RWPE2 (cell line): ENCODE measurements at places on chromosomes 2 and 18.

GRCh38 chr2:137521653-137522619 is 442.3 kb upstream of the HNMT start:
- no peak for DNase-seq

DNA sequence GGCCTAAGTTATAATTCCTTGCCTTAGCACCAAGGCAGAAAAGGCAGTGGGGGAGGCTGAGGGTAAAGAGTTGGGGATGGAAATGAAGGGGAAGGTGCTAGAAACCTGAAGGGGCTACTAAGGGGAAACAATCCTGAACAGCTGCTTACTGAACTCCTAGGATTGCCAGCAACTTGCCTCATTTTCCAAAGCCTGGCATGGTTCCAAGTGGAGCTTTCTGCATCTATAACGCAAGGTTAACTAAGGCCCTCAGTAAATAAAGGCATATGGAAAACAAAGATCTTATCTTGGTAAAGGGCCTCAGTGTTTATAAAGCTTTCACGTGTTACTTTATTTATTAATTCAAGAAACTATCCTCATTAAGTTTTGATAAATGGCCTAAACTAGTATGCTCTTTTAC is 10.9 kb downstream of the MEP1B start:
- no peak for DNase-seq

- DNase-seq, result no peak
Measured at GRCh38 chr2:176148751-176149421, 2.5 kb upstream of the HOXD4 start.

GRCh38 chr18:75121266-75121665 is 87.7 kb downstream of the PTGR3 start:
- no peak for DNase-seq

DNA sequence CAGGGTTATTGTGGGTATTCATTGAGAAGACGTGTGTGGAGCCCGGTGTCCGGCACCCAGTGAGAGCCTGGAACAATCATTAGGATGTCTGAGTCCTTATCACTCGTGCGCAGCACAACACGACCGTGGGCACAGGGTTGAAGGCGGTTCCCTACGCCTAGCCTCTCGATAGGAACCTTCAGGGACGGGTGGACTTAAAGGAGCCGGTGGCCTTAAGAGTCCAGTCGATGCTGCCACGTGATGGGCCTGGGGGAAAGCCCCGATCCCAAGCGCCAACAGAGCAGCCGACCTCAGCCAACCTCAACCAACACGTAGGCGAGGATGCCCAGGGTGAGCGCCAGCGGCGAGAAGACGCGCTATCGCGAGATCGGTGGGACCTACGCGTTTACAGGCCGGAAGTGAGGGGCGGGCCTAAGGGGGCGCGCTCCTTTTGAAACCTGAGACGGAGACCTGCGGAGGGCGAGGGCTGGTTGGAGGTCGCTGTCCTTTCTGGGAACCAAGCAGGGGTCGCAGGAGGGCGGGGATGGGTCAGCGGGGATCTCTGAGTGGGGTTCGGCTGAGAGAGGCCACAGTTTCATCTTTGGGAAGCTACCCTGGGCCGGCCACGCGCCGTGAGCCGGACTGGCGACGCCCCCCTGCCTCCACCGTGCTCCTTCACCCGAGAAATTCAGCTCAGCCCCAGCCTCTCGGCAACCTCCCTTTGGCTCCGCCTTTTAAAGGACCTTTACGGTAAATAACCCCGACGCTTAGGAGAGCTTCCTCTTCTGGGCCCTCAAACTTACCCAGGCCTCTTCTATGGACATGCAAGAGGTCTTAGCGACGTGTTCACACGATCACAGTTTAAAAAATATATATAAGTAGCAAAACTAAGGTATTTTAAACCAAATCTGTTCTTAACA is 28.3 kb downstream of the WNT10A start:
- DNase-seq, result peak; percentile 89

DNA sequence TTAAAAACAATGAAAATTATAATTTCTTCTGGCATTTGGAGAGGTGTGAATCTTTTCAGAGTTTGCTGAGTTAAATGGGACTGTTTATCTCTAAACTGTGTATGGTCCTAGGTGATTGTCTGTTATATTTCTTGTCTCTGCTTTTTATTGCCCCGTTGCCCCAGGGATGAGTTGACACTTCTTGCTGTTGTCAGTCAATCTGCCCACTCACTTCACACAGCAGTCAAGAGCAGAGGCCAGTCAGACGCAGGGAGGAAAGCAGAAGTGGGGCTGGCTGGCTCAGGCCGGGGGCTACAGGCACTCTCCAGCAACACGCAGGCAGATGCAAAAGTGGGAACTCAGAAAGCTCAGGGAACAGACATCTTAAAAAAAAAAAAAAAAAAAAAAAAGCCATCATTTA is 365.2 kb downstream of the CLIP4 start:
- no peak for DNase-seq

GRCh38 chr2:157748371-157749142 is 119.9 kb upstream of the ACVR1C start:
- DNase-seq, result no peak

DNA sequence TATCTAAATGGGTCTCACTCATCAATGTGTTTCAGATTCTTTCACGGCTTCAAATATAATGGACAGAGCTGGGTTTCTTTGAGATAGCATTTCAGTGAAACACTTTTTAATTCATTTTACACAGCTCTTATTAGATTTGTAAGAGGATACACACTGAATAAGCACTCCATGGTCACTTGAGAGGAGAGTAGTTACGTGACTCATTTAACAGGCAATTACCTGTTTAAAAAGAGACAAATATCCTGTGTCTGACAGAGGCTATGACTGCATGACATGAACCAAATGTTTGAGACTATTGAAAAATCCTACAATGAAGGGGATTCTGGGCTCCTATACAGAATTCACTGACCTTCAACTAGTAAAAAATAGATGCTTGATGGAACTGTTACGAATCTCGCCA is 786.9 kb downstream of the EPHA4 start:
- no peak for DNase-seq

GRCh38 chr2:240920783-240921231 is 14.7 kb downstream of the CROCC2 start:
- DNase-seq, result peak; percentile 57

- DNase-seq, result no peak
Measured at GRCh38 chr2:131143803-131144202, 38.7 kb downstream of the PLEKHB2 start.

- DNase-seq, result no peak
Measured at GRCh38 chr18:41850781-41851180, 104.3 kb upstream of the PIK3C3 start.

GRCh38 chr2:82852787-82853186 is 1606.3 kb downstream of the SUCLG1 start:
- DNase-seq, result no peak

DNA sequence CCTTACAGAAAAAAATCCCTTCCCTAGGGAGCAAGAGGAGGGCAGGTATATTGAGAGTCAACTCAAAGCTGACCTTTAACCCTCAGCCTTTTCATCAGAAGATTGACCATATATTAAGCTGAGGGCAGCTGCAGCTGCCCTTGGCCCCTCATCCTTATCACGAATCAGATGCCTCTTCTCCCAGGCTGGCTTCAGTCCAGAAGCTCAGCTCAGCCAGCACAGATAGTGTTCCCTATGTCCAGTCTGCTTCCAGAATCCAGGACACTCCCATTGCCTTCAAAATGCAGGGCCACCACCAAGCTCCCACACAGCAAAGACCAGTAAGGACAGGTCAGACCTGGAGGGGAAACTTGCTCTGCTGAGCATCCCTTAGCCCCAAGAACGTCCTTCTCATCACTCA is 146.1 kb downstream of the BCL11A start:
- no peak for DNase-seq

DNA sequence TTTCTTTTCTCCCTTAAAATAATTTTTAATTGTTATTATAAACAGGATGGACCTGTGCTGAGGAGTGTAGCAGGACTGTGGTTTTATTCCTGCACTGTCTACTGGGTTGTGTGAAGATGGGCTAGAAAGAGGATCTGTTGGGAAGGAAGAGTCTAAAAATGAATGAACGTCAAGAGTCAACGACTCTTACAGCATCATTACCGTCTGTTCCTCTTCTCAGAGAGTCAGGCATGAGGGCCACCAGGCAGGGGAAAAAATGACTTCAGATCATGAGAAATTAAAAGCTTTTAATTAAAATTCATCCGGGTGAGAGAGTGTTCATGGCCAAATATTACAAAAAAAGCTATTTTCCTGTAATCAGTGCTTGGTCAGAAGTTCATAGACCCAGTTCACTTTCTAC is 32.6 kb downstream of the SRSF7 start:
- no peak for DNase-seq

GRCh38 chr2:3399829-3400228 is 20.3 kb downstream of the TRAPPC12 start:
- no peak for DNase-seq

GRCh38 chr18:48580782-48581181 is 42.0 kb downstream of the CTIF start:
- no peak for DNase-seq

GRCh38 chr2:58904095-58904494 is 663.0 kb upstream of the FANCL start:
- DNase-seq, result no peak

GRCh38 chr18:79006106-79006795 is 26.6 kb downstream of the SALL3 start:
- DNase-seq, result no peak

- no peak for DNase-seq
Measured at GRCh38 chr2:27929916-27930486, 39.5 kb downstream of the BABAM2 start.

DNA sequence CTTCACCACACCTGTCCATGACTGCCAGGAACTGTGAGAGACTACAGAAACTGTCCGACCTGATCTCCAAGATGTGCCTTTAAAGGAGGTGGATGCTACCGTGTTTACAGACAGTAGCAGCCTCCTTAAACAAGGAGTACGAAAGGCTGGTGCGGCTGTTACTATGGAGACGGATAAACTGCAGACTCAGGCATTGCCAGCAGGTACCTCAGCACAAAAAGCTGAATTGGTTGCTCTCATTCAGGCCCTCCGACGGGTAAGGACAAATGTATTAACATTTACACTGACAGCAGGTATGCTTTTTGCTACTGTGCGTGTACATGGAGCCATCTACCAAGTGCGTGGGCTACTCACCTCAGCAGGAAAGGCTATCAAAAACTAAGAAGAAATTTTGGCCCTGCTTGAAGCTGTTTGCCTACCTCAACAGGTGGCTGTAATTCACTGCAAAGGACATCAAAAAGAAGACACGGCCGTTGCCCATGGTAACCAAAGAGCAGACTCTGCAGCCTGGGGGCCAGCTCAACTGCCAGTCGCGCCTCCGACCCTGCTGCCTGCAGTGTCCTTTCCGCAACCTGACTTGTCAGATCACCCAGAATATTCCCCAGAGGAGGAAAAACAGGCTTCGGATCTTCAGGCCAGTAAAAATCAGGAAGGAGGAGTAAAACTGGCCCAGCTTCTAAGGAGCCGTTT is 30.9 kb downstream of the SKA1 start:
- no peak for DNase-seq
